Activated CD4-positive, CD25-positive, alpha-beta regulatory T cell (primary cell): ENCODE measurements at places on chromosomes 16 and 17.

- DNase-seq: no peak
Observed at GRCh38 chr17:27466743-27467375, 10.6 kb downstream of the KSR1 start.

- no peak for DNase-seq
Observed at GRCh38 chr17:34635876-34636275, 56.5 kb downstream of the TMEM132E start.

DNA sequence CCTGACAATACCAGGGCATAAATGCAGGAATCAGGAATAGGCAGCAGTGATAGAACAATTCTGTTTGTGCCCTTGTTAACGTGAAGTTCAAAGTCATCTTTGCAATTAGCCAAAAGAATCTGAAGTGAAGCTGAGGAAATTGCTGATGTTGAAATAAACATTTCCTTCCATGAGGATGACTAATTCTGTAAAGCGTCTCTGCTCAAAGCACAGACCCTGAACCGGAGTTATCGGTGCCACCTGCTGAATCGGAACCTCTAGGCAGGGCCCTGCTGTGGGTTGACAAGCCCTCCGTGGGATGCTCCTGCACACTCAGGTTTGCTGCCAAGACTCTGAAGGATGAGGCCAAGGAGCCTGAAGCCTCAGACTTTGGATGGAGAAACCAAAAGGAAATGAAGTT, 37.0 kb upstream of the CDH1 start:
- DNase-seq: no peak

- DNase-seq: no peak
Observed at GRCh38 chr16:53085369-53085843, 30.6 kb downstream of the CHD9 start.

- no peak for DNase-seq
Observed at GRCh38 chr17:36464765-36465088, 21.8 kb upstream of the ZNHIT3 start.

GRCh38 chr16:12499032-12499745, 304.5 kb downstream of the CPPED1 start:
- DNase-seq: no peak
